Motor neuron (in vitro differentiated cells): ENCODE measurements at places on chromosomes 12 and 14. TPM values are rescaled to one million over a fixed set of nuclear protein-coding genes. Genes with fewer than 3 reads are reported as not detected.

Gene CCDC38
- 0.73 and 1.1 TPM in 2 replicates for total RNA-seq

Gene TSPAN8
- 0.11 TPM in 1 of 2 replicates, not detected in the other for total RNA-seq

Gene CARMIL3
- 30.1 and 31.1 TPM in 2 replicates for total RNA-seq

Gene COL2A1
- 6.6 and 6.9 TPM in 2 replicates for total RNA-seq
